ENCODE measurements at places on chromosomes 5 and 9.

DNA sequence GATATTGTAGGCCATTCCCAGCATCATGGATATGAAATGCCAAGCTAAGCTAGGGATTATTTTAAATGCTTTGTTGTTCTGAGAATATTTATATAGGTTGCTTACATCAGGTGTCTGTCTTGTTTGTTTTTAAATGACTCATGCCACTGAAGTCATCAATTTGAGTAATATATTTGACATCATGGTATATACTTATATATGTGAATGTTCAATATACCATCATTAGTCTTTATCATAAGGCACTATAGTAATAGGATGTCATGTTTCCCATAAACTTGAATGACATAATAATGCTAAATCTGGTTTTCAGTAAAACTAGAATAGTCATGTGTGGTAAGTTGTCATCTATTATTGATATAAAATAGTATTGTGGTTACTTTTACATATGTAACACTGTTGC lies 13.1 kb downstream of the C9orf85 start:
- no peak for DNase-seq

DNA sequence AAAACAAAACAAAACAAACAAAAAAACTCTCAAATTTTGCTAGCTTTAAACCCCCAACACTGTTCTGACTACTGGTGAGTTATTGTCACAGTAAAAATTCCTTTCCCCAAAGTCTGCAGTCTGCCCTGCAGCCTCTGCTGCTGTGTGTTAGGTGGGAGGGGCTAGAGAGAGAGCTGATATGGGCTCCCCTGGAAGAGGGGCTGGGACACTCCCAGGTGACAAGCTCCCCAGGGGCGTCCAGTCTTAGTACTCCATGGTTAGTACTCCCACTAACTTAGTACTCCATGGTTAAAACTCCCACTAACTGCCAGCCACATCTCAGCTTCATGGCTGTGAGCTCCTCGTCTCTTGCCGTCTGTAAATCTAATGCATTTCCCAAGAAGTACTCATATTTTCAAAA lies 191.9 kb downstream of the FANCC start:
- no peak for DNase-seq

DNA sequence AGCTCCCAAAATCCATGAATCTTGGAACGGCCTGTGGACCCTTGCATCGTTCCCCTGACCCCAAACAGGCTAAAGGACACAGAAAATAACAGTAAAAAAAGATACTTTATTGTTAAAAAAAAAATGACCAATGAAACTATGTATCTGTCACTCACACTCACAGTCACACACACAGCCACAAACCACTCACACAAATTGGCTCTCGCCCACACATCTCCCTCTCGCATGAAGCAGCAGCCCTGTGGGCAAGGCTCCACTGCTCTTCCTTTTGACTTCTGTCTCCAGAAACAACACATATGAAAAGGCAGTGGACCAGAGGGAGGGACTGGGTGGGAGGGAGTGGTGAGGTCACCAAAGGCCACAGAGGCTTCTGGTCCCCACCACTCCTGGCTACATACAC lies 56.6 kb downstream of the SLC36A1 start:
- DNase-seq: no peak

DNA sequence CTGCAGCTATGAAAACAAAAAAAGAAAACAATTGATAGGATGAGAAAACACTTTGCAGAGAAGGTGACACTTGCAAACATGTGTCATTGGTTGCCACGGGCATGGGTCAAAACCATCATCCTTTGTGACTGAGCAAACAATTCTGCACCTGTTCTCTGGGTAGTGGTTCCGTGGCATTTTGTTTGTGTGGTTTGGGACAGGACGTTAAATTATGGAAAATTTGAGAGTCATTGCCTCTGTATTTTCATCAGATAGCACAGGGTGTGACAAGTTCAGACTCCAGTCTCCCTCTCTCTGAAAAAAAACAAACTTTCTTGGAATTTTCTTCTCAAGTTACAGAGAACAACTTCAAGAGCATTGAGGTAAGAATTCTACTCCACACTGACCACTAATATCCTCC lies 113.4 kb upstream of the HMHB1 start:
- no peak for DNase-seq

DNA sequence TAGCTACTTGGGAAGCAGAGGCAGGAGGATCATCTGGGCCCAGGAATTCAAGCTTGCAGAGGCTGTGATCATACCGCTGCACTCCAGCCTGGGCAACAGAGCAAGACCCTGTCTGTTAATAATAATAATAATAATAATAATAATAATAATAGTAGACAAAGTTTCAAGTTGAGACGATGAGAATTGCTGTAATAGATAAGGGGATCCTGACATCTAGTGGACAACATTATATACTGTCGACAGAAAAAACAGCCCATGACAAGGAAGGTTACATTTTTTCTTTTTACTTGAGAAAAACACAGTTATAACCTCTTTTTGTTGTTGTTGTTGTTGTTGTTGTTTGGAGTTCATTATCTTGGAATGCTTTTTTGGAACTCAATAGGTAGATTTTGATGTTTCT lies 35.3 kb downstream of the NDFIP1 start:
- peak; percentile 58 for DNase-seq

DNA sequence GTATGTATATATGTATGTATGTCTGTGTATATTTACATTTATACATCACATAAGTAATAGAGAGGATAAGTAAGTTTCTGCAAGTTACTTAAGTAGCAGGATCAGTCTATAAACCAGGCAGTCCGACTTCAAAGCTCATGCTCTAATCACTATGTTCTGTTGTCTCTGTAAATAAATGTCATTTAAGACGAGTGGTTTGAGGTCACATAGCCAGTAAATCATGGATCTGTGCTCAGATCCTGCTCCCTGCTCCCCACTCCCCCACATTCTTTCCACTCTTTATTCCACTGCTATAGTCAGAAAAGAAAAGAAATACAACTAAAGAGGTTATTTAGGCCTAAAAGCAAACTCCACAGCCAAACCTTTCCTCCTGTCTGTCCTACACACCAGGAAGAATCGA lies 90.4 kb downstream of the SERINC5 start:
- DNase-seq: no peak

DNA sequence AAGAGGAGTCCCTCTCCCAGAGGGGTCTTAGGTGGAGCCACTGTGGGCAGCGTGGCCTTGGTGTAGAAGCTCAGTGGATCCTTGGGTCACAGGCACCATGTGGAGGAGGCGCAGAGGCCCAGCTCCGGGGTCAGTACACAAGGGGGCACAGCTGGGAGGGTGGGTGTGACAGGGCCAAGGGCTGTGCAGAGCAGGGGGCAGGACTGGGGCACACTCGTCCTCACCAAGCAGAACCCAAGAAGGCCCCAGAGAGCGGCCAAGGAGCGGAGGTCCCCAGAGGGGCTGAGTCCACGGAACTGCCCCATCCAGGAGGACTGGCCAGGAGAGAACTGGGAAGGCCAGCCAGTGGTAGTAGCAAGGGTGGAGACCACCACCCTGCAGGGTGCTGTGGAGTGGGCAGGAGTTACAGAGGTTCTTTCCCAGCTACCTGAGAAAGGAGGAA lies 2.5 kb upstream of the LPCAT1 start:
- DNase-seq: no peak

GRCh38 chr9:4061717-4062116 lies 238.2 kb downstream of the GLIS3 start:
- DNase-seq: no peak

GRCh38 chr9:114178076-114178475 lies 22.7 kb downstream of the COL27A1 start:
- no peak for DNase-seq

DNA sequence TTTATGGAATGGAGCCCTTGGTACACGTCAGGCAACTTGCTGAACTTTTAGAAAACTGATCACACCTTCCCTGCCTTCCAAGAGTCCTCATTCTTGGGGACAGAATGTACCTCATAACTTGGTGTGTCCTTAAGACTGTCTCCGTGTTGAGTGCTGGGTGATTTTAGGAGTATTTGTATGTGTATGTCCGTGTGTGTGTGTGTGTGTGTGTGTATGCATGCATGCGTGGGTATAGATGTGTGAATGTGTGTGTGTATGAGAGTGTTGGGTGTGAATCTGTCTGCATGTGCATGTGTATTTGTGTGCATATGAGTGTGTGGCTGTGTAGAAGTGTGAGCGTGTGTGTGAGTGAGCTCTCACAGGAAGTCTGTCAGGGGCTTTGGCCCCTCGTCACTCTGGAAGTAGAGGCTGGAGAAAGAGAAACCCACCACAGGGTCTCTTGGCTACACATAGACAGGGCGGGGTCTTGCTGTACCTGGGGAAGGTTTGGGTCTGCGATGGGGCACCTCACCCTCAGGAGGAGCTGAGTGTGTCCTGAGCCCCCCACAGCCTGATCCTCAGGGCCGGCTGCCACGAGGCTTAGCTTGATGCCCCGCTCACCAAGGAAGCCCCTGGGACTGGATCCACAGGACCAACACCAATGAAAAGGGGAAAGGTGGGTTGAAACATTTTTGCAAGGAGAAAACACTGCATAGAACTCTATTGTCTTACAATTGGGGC lies 33.1 kb upstream of the ANKRD33B start:
- no peak for DNase-seq

DNA sequence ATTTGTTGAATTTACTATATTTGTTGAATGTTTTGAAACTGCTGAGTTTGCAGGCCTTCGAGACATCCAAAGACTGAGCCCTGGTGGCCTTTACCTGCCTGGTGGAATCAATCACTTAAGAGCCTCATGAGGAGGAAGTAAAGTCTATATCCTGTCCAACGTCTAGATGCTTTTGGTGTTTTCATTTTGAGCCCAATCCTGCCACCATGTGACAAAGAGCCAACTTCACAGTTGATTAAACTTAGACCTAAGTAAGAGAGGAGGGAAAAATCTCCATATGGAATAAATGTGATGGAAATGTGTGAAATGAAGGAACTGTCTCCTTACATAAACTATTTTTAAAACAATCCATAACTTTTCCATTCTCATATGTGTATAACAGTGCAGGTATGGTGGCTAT lies 220.1 kb downstream of the PRR16 start:
- no peak for DNase-seq

GRCh38 chr5:127840198-127840524 lies 137.0 kb downstream of the CCDC192 start:
- DNase-seq: no peak

GRCh38 chr9:115397591-115398312 lies 279.8 kb upstream of the TNC start:
- no peak for DNase-seq

DNA sequence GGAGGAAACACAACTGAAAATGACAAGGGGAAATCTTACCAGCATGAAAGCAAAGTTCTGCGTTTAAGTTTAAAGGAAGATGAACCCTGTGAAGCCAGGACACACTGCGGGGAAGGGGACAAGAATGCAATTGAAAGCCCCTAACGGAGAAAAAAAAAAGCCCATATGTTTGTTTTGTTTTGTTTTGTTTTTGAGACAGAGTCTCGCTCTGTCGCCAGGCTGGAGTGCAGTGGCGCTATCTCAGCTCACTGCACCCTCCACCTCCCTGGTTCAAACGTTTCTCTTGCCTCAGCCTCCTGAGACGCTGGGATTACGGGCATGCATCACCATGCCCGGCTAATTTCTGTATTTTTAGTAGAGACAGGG lies 2.9 kb downstream of the STK10 start:
- DNase-seq: peak; percentile 52

- DNase-seq: no peak
These were observed 23.5 kb upstream of the HAND1 start for GRCh38 chr5:154501566-154501965.

DNA sequence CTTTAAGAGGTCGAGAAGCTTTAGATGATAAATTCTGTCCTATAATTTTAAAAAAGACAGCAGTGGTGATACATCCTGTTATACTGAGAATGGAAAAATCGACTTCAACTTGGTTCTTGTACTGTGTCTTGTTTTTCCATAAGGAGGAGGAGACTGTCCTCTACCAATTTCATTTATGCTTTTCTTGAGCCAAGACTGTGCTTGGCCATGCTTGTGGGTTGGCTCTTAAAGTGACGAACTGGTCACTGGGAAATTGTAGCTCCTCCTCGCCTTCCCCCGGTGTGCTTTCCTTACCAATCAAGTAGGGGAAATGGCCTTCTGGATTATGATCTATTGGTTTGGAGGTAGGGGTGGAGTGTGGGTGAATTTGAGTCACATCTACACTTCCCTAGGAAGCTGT lies 67.1 kb upstream of the HSPB3 start:
- no peak for DNase-seq

GRCh38 chr5:147481874-147482705 lies 27.8 kb downstream of the DPYSL3 start:
- no peak for DNase-seq

- DNase-seq: no peak
These were observed 27.7 kb downstream of the SAR1B start for GRCh38 chr5:134604908-134605307.

DNA sequence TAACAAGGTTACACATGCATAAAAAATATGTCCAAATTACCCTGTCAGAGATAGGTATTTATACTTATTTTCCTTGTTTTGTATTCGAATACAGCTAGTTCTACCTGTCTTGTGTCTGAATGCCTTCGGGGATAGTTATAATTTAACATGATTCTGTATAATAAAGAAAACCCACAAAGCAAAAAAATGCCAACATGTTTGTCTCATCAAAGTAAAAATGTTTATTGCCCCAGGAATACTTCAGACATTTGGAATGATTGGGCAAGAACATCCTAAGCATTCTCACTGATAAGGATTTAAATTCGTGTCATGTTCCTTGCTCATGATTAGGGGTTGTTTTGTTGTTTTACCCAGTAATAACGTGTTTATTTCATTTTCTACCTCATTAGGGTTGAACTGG lies 74.5 kb downstream of the DOCK8 start:
- no peak for DNase-seq

DNA sequence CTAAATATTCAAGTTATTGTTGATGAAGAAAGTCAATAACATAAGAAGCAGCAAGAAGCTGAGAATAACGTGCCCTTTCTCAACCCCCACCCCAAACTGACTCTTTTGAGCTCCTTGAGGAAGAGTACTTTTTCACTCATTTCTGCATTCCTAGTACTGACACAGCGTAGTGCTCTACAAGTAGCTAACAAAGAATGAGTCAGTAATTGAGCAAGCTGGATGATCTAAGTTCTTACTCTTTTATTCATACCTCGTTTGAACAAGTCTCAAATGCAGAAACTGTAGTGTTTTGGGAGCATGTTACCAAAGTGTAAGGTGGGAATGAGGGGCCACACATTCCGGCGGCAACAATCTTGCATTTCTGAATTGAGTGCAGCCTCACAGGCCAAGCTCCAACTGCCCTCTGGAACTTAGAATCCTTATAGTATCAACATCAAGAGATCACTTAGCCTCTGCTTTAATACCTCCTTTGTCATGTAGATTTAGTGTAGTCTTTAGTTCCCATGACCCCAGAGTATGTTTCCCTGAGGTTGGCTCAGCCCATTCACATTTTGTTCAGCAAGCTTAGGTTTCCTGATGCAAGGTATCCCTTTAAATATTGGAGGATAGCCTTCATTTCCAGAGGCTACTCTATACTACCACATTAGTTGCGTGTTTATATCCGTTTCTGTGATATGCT lies 152.0 kb downstream of the PRR16 start:
- DNase-seq: no peak

- DNase-seq: no peak
These were observed 642.0 kb upstream of the WWC1 start for GRCh38 chr5:167649471-167649870.

GRCh38 chr9:2798423-2798822 lies 45.5 kb downstream of the PUM3 start:
- DNase-seq: no peak

- DNase-seq: no peak
These were observed 146.5 kb downstream of the AOPEP start for GRCh38 chr9:94872891-94873511.

GRCh38 chr9:86672301-86672700 lies 275.0 kb downstream of the GAS1 start:
- no peak for DNase-seq

GRCh38 chr5:71932655-71933338 lies 174.5 kb upstream of the MAP1B start:
- no peak for DNase-seq
